ENCODE measurements at places on chromosomes 7 and 10.
A peak's percentile ranks its signal among the peaks of the same experiment; 100 is the strongest.

DNA sequence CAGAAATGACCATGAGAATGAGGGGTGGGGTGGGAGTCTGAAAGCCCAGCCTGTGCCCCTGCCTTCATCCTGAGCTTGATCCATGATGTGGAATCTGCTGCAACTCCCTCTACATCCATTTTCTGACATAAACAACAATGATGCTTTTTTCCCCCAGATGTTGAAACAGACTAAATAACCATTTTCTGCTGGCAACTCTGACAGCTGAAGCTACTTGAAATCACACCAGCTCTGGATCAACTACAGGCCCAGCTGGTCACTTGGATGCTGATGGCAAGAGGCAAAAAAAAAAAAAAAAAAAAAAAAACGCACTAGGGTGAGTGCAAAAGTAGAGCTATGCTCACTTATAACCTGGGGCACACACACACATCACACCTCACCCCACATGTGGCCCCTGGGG, 74.2 kb downstream of the FAM107B start:
- no peak for DNase-seq

DNA sequence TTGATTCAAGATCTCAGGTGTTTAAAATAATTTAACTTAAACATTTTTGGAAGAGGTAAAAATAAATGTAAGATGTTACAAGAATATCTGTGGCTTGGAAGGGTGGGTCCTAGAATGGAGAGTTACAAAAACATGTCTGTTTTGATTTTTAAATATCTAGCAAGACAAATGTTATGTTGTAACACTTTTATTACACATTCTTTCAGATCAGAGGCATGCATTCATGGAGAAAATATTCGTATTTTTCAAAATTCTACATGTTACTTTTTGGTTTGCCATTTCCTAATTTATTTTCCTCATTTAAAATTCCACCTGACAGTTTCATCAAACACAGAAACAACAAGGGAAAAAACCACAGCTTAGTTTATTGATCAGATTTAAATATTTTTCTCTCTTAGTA, 10.0 kb downstream of the WBP1L start:
- DNase-seq, result no peak

DNA sequence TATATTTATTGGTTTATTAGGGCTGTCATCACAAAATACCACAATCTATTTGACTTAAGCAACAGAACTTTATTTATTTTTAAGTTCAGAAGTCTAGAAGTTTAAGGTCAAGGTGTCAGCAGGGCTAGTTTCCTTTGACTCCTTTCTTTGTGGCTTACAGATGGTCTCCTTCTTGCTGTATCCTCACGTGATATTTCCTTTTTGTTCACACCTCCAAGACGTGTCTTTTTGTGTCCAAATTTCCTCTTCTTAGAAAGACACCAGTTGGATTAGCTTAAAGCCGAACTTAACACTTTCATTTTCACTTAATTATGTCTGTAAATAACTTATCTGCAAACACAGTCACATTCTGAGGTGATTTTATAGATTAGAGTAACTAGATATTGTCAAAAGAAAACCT, 631.4 kb upstream of the POT1 start:
- DNase-seq, result no peak

- no peak for DNase-seq
Observed at GRCh38 chr7:139643951-139644585, 120.6 kb downstream of the CLEC2L start.

DNA sequence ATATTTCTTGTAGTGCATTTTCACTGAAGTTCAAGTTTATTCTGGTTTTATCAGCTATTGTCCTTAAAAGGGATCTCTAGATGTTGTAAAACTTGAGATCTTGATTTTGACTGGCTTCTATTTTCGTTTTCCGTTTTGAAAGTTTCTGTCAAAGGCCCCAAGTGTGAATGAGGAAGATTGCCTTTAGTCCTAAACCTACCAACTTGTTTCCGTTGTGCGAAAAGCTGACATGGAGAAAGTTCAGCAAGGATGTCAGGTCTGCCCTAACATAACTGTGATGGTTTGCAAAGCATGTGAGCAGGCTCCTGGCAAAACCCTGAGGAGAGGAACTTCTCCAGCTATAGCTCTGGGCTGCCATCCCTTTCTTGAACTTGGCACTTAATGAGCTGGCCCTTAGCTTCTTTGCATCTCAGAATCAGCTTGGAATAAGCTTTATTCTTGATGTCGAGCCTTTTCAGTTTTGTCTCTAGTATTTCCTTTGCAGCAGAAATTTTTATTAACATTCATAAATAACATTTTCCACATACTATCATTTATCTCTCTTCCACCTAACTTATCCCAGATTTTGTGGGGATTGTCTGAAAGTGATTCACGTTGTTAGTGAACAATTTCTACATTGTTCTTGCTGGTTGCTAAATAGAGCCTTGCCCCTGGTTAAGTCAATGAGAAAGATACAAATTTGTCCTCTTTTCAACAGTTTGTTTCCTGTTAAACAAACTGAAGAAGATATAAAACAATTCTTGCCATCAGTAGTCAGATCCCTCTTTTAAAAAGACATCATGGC, 559.4 kb downstream of the SUGCT start:
- DNase-seq, result no peak

GRCh38 chr7:151642746-151643145, 123.1 kb upstream of the RHEB start:
- no peak for DNase-seq

DNA sequence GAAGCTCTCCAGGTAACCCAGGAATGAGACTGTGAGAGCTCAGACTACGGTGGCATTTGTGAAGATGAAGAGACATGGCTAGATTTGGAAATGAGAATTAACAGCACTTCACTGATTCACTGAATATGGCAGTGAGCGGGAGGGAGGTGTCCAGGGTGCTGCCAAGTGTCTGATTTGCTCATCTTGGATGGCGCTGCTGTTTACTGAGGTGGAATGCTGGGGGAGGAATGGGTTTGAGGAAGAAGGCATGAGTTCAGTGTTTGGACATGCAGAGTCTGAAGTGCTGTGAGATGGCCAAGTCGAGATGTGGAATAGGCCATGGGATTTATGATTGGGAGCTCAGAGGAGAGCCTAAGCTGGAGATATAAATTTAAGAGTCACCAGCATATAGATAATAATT, 437.1 kb upstream of the NPVF start:
- no peak for DNase-seq

DNA sequence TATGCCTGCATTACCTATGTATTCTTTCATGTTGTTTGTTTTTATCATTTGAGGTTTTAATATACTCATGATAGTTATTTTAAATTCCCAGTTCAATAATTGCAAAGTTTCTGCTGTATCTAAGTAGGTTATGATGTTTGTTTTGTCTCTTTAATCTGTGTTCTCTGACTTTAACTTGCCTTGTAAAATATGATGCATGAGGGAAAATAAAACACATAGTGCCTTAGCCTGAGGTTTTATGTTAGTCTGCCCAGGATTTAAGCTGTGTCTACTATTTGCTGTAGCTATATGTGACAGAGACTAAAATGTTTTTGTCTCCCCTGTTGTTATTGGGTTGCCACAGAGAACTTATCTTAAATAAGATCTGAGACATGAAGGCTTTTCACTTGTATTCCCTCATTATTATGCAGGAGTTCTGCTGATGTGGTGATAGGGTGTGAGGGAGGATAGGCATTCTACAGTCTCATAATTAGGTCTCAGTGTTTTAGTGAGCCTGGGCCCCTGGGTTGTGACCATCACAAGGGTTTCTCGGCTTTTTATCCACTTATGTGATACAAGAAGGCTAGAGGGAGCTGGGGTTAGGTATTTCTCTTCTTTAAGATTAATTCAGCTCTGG, 582.5 kb downstream of the CNTNAP2 start:
- DNase-seq, result no peak

DNA sequence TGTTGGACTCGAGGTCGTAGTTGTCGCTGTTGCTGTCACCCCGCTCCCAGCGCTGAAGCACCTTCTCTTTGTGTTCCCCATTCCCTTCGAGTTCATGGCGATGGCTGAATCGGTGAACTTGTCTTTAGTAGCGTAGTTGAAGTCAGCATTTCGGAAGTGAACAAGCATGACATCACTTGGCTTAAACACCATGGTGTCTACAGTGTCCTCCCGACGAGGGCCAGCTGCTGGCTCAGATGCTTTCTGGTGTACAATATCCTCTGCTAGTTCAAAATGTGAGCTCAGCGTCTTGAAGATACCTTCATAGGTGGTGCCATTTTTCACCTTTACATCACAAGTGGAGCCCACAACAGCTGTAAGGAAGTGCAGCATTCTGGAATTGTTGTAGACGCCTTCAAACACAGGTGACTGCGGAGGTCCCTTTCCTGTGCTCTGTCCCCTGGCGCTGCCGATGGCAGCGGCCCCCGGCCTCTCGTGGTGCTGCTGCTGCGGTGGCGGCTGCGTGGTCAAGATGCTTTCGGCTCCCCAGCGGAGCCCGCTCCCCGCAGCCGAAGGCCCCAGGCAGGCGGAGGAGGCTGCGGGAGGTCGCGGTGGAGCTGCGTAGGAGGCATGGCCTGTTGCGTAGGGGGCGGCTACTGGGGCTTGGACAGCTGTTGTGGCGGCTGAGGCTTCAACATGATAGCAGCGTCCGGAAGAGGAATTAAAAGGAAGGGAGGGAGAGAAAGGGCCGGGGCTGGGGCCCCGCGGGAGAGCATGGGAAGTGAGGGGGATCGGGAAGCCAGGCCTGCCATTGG, 59.3 kb downstream of the ANKMY2 start:
- DNase-seq, result no peak

GRCh38 chr10:67259319-67259929, 333.6 kb downstream of the LRRTM3 start:
- no peak for DNase-seq

DNA sequence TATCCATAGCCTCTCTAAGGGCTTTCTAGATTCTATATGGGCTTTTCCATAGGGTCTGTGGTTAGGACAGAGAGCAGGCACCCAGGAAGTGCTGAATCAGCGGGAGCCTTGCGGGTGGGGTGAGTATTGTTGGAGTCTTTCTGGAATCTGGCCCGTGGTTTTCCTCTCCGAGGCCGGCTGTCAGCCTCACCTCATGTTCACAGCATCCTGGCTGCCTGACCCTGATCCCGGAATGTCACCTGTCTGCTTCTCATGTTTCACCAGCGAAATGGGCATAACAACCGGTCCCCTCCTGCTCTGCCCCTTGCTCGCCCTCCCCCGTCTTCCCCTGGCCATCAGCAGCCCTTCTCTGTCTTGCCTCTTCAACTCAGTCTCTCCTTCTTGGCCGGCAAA, 36.5 kb downstream of the DDIT4 start:
- no peak for DNase-seq

DNA sequence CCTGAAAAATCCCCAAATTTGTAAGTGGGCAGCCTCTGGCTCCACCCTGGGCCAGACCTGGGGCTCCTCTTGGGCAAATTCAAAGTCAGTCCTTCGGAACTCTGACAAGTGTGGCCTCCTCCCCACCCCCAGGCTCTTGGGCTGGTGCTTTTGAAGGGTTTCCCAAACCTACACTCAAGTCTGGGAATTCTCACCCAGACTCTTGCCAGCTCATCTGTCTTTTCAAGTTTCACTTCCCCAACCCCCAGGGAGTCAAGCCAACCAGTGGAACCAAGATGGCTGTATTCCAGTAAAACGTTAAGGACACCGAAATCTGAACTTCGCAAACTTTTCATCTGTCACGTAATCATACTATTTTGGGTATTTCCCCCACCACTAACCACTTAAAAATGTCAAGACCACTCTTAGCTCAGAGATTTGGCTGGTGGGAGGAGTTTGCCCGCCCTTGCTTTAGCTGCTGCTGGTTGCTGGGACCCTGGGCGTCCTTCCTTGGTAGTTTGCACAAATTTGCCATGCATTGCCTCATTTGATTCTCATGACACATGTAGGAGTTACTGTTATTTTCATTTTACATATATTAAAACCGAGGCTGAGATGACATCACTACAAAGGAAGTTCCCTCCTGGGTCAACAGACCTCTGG, 1.7 kb upstream of the MYO1G start:
- DNase-seq, result peak; percentile 78

GRCh38 chr10:15378569-15378968, 7.5 kb upstream of the FAM171A1 start:
- no peak for DNase-seq

DNA sequence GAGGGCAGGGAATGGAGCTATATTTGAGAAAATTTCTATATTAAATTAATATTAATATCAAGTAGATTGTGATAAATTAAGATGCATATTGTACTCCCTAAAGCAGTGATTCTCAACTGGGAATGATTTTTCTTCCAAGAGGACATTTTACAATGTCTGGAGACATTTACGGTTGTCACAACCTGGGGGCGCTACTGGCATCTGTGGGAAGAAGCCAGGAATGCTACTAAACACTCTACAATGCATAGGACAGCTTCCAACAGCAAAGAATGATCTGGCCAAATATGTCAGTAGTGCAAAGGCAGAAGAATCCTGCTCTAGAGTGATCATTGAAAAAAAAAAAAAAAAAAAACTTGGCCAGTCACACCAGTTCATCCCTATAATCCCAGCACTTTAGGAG, 100.0 kb downstream of the LSM5 start:
- DNase-seq, result no peak

DNA sequence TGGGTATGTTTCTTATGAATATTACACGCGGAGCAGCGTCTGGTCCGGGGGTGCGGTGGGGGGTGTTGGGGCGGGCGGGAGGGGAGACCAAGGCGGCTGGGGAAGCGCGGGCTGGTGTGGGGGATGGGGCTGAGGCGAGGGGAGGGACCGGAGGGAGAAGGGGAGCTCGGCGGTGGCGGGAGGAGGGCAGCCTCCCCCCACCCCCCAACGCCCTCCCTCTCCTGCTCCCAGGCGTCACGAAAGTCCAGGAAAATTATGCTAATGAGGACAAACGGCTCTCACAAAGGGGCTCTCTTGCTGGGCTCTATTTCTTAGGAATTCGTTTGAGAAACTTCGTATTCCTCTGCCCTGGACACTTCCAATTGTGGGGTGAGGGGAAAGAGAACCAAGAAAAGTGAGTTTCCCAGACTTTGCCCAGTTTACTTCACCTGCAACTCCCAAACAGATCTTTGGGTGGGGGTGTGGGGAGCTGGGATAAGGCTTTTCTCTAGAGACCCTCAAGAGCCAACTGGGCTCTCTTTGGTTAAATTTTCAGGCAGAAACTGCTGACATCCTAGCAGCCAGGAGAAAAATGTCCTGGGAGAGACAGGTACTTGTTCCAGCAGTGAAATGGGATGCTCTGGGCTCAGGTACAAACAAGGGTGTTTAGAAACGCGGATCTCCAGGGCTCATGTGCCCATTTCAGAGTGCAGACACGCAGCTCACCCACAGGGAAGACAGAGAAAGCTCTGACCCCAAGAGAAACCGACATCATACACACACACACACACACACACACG, 11.7 kb upstream of the HOXA2 start:
- DNase-seq, result no peak

DNA sequence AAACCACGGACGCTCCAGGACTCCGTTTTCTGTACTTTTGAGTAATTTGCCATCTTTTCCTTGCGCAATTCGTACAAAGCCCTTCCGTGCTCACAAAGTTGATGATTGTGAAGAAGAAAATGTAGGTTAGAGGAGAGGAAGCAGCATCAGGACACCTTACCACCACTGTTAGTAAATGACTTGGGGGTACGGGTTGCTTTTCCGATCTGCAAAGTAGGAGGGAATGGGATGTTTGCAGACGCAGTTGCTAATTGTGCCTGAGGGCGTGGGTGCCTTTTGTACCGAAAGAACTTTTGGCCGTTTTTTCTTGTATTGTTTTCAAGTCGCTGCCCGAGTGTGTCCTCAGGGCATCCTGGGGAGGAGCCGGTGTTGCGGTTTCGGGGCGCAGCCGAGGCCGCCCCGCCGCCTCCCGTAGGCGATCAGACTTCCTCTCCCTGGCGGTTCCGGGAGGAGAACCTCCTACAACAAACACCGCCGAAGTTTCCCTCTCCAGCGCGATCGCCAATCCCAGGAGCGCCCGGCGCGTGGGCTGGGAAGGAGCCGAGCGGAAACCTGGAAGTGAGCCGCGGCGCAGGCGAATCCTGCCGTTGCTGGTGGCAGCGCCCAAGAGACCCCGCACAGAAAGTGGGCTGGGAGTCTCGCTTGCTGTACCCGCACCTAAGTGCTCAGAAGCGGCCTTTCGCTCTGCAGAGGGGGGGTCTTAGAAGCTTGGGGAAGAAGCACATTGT, 1.0 kb downstream of the PRR15 start:
- no peak for DNase-seq
